ENCODE measurements at places on chromosomes 2 and 18.

- DNase-seq: no peak
These were observed 33.8 kb downstream of the SMC6 start for GRCh38 chr2:17719562-17720371.

DNA sequence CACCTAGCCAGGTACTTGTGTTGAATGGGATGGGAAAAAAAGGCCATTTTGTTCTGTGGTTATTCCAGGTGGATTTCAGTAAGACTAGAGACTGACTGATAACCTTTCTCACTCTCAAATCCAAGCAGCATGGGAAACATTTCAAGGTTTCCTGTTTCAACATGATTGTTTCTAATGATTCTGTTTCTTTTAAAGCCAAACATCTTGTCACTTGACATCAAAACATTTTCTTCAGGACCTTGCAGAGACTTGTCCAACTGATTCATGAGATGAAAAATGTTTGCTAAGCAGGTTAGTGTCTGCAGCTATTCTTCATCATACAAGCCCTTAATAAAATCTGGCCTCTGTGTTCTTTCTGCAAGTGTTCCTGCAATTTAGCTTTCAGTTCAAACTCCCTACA lies 456.5 kb upstream of the CWC22 start:
- no peak for DNase-seq

GRCh38 chr2:174247474-174248186 lies 702 bp downstream of the OLA1 start:
- DNase-seq: no peak

DNA sequence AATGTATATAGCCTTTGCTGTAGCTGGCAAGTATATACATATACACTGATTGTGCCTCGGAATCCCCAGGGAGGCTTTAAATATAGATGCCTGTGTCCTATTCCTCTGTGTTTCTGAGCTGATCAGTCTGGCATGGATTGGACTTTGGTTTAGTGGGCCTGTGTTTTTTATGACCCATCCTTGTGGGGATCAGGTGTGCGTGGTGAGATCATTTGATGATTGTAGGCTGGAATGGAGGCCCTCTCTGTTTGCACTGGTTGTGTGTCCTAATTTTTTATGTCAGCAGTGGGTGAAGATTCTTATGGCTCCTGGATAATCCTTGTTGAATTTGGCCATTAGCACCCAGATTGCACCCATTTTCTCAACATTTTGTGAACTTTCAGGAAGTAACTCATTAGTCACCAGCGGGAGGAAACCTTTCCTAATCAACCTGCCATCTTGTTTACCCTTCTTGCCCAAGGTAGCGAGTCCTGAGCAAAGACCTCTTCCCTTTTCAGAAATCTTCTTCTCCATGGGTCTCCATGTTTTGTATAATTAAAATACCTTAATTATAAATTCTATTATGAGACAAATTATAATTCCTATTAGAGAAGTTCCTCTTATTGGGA lies 75.8 kb downstream of the UGGT1 start:
- DNase-seq: no peak

- no peak for DNase-seq
These were observed 1.6 kb upstream of the EMILIN2 start for GRCh38 chr18:2845172-2845571.

DNA sequence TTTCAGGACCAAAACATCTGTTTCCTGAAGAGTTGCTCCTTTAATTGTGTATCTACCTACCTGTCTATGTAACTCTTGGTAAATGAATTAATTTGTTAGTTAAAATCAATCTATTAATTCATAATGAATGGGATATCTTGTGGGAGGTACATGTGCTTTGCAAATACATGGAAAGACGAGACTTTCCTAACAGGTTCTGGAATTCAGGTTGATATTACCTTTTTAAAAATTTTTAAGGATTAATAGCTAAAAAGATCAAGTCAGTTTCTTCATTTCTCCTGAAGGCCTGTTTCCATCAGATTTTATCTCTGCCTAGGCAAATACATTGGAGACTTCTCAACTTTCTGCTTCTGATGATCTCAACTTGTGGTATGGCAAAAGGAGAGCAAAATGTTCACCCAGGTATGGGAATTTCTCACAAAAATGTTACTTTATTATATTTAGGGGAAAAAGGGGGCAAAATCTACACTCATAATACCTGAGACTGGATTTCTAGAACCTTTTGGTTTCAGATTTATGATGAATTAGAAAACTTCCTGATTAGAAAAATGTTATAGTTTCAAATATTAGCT lies 7.4 kb downstream of the TFPI start:
- DNase-seq: no peak

DNA sequence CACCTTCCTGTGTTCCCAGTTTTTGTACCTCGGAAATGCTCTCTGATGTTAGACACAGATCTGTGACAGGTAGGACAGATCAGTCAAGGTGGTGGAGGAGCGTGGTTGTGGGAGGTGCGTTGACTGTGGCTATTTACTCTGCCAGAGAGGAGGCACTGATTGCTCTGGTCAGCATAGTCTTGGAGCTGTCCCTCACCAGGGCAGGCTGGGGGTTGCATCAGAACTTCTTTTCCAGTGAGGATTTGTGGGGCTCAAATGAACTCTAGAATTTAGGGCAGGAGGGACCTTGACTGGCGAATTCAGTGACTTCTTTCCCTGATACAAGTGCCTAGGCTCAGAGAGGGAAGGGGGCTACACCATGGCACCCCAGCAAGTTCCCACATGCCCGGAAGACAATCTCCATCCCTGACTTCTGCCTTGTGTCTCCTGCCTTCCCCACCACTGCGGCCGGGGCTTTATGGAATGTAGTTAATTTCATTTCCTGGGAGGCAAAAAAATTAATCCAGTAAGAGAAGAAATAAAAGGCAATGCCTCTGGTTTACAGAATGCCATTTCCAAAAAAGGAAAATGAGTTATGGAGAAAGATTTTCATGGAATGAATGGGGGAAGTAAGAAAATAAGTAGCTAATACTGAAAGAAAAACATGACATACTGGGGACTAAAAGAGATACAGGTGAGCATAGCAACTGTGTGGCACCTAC lies 26.1 kb downstream of the NIFK start:
- no peak for DNase-seq

GRCh38 chr2:110099038-110099425 lies 16.6 kb downstream of the MALL start:
- DNase-seq: no peak

Measured in activated CD4-positive, CD25-positive, alpha-beta regulatory T cell treated with anti-CD3 and anti-CD28 coated beads, Interleukin-2, amount 50 U/mL, for 72 hours (primary cell).